Activated naive CD4-positive, alpha-beta T cell treated with anti-CD3 and anti-CD28 coated beads, Interleukin-2, amount 50 U/mL, for 72 hours (primary cell): ENCODE measurements at places on chromosomes 7 and 10.

GRCh38 chr7:13989126-13989948 is at the start of gene ETV1:
TSS of gene ETV1 (minus strand) at chr7:13989666. CDS start at chr7:13989052, 614 bp downstream.
- no peak for DNase-seq

- no peak for DNase-seq
These were observed 11.4 kb downstream of the SH3PXD2A start for GRCh38 chr10:103843854-103844570.

DNA sequence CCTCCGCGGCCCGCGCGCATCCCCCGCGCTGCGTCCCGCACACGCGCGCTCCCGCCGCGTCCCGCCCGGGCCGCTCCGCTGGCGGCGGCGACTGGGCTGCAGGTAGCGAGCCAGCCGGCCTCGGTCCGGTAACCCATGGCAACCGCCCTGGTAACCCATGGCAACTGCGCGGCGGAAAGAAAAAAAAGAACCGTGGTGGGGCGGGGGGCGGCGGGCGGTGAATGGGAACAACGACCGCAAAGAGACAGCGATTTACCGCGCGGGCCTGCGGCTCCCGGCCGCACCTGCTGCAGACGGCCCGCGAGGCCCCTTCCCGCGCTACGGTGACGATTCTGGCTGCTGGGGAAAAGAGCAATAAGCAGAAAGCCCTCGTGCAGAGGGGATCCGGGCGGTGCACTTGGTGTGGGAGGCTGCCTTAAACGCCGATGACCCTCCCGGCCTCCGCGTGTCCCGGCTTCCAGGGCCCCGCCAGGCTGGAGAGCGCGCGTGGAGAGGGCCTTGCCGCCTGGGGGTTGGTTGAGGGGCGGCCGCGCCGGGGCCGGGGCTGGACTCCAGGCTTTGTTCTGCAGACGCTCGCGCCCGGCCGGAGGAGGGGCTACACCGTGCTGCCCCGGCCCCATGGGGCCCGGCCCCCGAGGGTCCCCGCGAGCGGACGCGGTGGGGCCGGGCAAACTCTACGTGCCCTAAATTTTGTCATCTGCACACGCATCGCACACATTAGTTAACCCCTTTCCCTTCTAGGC is 84.7 kb downstream of the SNX10 start:
- DNase-seq = no peak

DNA sequence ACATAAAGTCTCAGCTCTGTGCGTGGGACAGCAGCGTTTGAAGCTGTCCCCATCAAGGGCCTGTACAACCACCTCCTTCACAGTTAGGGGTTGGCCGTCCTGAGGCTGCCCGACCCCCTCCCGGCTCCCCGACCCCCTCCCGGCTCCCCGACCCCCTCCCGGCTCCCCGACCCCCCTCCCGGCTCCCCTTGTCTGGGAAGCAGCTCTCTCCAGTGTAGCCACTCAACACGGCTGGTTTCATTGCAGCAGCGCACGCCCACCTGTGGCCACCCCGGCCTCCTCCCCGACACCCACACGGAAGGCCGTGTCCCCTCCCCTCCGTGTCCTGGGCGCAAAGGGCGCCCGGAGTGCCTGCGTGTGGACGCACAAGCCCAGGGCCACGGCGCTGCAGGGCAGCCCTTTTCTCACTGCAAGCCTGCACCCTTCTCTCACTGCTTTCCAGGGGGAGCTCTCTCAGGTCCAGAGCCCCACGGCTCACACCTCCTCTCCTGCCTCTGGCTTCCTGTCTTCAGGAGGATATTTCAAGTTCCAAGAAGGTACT is 20.9 kb upstream of the FAM20C start:
- no peak for DNase-seq

DNA sequence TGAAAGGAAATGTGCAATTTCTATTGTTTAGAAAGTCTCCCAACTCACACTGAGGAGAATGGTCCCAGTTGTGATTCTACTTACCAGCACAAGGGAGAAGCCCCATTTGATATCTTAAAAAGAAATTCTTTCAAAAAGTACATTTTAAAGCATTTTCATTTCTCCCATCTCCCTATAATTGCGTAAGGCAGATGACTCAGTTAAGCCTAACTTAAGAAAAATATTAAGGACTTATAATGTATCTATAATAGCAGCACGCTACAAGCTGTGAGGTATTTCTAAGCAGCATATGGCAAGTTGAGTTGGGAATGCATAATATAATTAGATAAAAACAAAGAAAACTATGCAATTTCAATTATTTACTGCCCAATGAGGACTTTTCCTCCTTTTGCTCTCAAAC is 8.5 kb upstream of the NRCAM start:
- no peak for DNase-seq

GRCh38 chr7:18230271-18230670 is 202.6 kb upstream of the PRPS1L1 start:
- DNase-seq = no peak

DNA sequence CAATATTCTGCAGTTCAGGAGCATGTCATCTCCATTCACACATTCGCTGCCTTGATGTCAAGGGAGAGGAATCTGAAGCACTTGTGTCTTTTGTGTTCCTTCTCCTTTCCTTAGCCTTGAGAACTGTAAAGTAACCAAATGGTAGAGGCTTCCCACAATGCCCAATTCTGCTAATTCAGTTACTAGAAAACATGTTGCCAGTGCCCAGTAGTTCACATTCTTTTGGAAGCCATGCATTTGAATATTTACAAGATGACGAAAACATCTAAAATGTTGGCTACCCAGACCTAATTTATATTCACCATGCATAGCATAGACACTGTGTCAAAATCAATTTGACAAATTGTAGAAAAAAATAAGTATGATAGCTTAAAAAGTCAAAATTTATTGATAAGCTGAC is 852.7 kb upstream of the PHF14 start:
- no peak for DNase-seq

GRCh38 chr7:50358041-50358705 is 53.7 kb downstream of the IKZF1 start:
- no peak for DNase-seq

GRCh38 chr7:53315981-53316380 is 280.5 kb downstream of the POM121L12 start:
- no peak for DNase-seq

DNA sequence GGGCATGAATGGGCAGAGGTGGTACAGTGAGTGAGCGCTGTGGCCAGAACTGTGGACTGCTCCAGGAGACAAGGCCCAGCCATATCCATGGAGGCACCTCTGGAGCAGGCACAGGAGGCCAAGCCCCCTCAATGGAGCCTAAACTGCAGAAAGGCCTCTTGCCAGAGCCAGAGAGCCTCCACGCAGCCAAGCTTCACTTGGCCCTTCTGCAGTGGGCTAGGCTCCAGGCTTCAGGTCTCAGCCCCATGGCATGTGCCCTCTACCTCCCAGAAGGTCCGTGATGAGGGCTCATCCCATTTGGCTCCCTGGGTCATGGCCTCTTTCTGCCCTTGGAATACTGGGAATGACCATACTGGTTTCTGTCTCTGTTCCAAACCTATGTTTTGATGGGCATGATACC is 8.9 kb downstream of the PDE1C start:
- no peak for DNase-seq

GRCh38 chr7:131843898-131844331 is 287.5 kb upstream of the PODXL start:
- no peak for DNase-seq
